Activated naive CD4-positive, alpha-beta T cell treated with Interleukin-2 at 50 U/mL for 16 hours (primary cell): ENCODE measurements at places on chromosomes 12 and 14.

DNA sequence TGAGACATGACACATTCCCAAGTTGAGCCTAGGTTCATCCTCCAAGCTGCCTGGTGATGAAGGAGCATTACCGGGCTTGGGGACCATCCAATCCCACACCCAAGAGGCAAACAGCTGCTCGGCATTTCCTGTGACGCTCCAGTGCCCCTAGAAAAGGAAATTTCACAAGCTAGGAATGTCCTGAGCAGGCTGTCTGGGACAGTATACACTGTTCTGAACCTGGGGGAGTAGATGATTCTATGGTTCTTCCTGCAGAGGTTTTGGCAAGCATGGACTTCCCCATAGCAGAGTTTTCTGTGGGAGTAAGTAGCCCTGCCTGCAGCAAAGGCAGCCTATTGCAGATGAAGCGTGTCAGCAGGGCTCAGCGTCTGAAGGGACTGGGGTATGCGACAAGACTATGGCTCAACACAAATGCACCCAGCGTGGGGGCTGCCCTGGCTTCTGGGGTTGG lies 47.4 kb upstream of the SRSF5 start:
- no peak for DNase-seq

DNA sequence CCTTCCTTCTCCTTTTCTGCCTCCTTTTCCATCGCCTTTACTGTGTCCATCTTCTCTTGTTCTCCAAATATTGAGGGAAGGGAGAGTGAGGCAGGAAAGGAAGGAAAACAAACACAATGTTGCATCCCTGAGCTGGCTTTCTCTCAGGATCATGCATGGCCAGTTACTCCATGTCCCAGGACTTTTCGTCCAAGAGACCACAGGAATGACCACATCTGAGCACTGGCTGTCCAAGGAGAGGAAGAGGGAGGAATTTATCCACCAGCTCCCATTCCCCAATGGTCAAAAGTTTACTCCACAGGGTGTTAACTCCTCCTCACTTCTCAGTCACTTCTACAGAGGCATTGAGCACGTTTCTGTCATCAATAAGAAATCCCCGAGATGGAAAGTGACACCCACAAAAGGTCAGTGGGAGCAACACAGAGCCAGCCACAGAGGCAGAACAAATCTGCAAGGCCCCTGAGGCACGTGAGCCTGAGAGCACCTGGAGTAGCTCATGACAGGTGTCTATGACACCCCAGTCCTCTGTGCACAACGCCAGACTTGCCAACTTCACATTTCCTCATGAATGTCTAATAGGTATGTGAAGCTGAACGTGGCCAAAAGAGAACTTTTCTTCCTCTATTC lies 177.3 kb upstream of the NUDT4 start:
- no peak for DNase-seq

DNA sequence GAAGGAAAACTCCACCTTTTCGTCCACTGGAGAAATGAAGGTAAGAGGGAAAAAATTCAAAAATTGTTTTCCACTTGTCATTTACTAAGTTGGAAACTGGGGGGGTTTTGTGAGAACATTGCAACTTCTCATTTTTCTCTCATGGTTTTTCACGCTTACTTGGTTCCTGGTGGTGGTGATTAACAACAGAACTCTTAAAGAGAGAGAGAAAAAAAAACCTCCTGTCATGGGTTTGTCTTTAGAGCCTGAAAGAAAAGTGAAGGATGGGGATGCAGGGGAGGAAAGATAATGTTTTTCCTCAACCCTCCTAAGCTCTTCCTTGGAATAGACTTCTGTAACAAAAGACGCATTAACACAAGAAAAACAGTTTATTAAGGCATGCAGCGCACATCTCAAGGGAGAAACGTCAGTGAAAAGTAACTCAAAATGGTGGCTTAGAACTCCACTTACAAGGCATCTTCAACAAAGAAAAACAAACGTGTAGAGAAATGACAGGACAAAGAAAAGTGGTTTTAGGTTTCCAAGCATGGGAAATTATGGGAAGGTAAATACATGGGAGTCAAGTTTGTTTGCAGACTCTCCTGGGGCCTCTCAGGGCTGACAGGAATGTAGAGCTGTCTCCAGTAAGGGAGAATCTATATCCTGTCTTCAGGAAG lies 81.9 kb upstream of the ATF7IP start:
- DNase-seq: no peak

GRCh38 chr14:44297437-44297836 lies 209.6 kb downstream of the FSCB start:
- DNase-seq: no peak

DNA sequence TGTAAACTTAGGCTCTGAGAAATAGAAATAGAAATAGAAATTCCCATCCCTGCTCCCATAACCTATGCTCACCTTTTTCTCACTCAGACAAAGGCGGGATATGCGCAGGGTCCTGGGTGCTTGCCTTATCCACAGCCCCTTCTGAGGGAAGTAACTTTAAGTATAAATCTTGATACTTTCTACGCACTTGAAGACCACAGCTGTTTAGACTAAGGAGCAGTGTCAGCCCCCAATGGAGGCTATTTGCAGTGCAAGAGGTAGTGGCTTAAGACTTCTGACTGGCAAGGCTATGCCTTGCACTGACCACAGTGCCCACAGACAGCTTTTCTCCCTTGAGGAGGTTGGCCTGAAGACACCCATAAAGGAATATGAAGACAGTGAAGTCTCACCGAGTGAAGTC lies 35.2 kb downstream of the ASCL1 start:
- DNase-seq: no peak

GRCh38 chr14:70907996-70908934 lies 1.0 kb downstream of the PCNX1 start:
- peak; percentile 64 for DNase-seq

DNA sequence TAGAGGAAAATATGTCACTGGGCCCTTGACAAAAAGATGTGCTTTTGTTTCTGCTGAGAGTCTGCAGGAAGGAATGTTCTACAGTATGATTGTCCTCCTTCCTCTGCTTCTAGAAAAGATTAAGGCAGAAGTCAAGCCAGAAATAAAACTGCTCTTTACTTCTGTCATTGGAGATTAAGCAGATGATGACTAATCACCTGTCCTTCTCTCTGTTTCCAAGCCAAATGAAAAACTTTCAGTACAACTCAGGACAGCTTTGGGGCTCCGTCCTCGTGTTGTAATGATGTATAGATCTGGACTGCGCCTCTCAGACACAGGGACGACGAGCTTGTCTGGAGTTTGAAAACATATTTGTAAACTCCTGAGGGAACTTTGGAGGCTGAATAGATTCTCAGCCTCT lies 159.3 kb downstream of the DYRK2 start:
- no peak for DNase-seq

- DNase-seq: no peak
These were observed 13.0 kb downstream of the TBX5 start for GRCh38 chr12:114392909-114393308.

- no peak for DNase-seq
These were observed 46.9 kb upstream of the FAM181A start for GRCh38 chr14:93880021-93880820.

DNA sequence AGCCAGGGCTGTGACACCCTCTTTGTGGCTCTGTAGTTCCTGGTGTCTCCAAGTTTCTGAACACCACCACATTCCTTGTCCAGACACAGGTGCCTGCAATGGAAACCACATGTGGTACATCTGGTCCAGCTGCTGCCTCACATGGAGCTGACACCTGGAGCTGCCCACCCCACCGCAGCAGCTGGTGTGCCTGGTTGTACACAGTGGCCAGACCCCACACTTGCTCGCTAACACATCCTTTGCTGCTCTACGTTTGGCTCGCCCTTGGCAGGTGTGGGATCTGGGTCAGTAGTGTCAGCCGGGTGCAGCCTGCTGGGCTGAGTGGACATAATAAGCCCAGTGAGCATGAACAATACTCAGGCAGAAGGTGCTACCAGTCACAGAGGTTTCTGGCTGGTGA lies 198.9 kb downstream of the ADGRD1 start:
- DNase-seq: no peak

- DNase-seq: peak; percentile 75
These were observed at the start of gene RIPK3 for GRCh38 chr14:24339284-24340151. Gene RIPK3 (minus strand): TSS chr14:24339991. CDS start chr14:24339826, 165 bp downstream.

DNA sequence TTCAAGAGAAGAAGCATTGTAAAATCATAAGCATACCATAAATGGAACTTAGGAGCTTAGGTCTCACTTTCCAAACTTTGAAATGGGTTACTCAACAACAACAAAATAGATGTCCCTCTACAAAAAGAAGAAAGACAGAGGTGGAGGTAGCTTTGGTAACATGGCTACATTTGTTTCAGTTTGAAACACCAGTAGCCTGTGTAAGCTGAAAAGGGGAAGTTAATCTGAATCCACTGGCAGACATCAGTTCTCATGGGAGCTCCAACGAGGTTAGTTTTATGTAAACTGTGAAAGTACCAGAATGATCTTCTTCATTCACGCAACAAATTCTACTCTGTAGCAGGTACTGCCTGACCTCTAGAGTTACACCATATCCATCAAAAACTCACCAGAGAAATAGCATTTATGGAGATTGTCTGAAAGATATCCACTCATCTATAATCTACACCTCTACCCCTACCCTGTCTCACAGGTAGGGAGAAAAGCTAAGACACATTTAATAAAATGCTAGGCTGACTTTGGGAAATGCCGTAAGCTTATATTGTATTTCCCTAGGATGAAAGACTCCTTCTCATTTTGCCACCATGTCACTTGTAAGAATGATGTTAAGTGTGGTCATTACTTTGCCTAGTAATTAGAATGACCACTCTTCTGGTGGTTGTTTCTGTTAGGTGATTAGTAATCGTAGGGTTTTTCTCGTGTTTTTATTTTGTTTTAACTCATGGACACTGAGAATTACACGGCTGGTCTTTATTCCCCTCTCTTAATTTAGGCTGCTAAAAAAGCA lies 224.1 kb downstream of the ASCL1 start:
- no peak for DNase-seq

GRCh38 chr14:54758041-54758440 lies 144.6 kb downstream of the GCH1 start:
- no peak for DNase-seq

- DNase-seq: no peak
These were observed 146.4 kb downstream of the KIF21A start for GRCh38 chr12:39296496-39296895.

GRCh38 chr14:73255005-73255400 lies 17.7 kb downstream of the PAPLN start:
- DNase-seq: no peak

DNA sequence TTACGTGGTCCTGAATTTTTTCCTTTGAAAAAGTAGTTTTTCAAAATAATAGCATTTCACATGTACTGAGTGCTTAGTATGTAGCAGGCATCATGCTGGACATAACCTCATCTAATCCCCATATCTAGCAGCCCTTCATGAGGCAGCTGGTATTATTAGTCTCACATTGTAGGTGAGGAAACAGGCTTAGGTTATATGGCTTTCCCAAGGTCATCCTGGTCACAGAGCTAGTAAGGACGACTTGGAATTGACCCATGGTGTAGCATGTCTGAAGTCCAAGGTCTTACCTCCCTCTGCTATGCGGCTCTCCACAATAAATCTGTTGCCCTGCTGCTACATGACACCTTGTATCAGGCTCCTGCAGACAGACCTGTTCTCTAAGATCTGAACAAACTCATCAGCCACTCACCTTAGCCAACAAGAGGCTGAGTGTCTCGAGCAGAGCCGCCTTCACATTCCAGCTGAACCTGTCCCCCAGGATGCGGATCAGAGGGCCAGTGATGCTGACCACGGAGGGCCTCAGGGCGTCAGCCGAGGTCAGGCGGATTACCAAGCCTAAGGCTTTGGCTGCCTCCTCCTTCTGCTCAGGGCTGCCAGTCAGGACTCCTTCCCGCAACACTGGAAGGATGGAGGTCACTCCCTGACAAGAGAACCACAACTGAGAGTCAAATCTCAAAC lies 19.7 kb upstream of the RAB35 start:
- no peak for DNase-seq

GRCh38 chr12:7113389-7113871 lies 4.4 kb upstream of the C1RL start:
- DNase-seq: peak; percentile 33

- no peak for DNase-seq
These were observed 14.4 kb downstream of the RASSF9 start for GRCh38 chr12:85821759-85822158.

- DNase-seq: no peak
These were observed 399.9 kb downstream of the FSCB start for GRCh38 chr14:44107156-44107555.

DNA sequence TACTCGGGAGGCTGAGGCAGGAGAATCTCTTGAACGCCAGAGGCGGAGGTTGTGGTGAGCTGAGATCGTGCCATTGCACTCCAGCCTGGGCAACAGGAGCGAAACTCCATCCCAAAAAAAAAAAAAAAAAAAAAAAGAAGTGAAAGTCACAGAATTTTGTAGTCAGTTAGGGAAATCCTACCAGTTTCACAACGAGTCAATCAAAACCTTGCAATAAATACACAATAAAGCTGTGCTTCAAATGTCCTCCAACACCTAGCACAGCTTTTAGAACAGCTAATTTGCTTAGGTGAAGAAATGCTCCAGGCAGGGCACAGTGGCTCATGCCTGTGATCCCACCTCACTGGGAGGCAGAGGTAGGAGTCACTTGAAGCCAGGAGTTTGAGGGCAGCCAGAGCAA lies 112.8 kb upstream of the ATF7IP start:
- DNase-seq: no peak

DNA sequence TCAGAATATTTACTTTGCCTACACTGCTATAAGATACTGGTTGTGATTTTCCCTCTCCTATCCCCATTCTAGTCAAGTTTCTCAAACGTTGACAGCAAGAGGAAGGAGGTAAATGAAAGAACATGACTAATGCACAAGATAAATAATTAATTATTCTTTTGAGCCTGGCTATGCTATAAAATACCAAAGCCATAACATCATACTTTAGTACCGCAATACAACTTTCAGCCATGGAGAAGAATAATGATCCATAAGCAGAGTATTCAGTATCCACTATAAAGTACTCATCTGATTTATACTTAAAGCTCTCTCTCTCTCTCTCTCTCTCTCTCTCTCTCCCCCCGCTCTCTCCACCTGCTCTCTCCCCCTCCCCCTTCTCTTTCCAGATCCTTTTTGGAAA lies 41.3 kb downstream of the TDG start:
- DNase-seq: no peak

DNA sequence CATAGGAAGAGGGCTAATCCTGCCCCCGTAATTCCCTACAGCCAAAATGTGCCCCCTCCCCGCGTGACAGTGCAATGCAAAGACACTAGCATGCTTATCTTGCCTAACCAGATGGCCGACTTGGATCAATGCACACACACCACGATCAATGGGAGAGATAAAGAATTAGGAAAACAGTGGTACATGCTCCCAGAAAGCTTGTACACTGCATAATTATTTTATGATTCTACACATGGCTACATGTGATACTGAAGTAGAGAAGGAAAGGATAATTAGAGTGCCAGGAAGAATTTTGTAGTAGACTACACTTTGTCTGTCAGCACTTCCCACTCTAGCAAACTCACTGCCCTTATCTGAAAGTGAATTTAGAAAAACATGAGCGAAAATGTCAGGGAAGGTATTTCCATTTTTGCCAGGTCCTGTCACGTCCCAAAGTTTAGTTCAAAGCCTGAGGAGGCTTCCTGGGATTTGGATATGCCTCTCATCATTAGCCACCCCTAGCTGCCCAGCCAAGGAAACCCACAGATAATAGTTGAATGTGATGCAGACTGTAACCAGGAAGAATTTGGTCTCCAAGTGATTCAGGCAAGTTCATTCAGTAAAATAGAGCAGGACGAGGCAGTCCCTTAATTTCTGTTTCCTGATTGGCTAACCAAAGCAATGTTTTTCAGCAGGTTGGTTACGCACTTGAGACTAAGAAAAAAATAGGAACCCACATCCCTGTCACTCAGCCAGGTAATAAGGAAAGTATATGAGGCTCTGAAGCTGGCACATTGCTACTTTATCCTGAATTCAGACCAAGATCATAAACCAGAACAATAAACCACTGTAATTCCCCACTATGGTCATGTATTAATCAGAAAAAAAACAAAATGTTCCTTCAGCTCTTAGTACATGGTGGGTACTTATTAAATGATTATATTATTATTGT lies 199.6 kb upstream of the OTX2 start:
- DNase-seq: no peak
